ENCODE measurements at places on chromosomes 12 and 14.
A peak's percentile ranks its signal among the peaks of the same experiment; 100 is the strongest.

DNA sequence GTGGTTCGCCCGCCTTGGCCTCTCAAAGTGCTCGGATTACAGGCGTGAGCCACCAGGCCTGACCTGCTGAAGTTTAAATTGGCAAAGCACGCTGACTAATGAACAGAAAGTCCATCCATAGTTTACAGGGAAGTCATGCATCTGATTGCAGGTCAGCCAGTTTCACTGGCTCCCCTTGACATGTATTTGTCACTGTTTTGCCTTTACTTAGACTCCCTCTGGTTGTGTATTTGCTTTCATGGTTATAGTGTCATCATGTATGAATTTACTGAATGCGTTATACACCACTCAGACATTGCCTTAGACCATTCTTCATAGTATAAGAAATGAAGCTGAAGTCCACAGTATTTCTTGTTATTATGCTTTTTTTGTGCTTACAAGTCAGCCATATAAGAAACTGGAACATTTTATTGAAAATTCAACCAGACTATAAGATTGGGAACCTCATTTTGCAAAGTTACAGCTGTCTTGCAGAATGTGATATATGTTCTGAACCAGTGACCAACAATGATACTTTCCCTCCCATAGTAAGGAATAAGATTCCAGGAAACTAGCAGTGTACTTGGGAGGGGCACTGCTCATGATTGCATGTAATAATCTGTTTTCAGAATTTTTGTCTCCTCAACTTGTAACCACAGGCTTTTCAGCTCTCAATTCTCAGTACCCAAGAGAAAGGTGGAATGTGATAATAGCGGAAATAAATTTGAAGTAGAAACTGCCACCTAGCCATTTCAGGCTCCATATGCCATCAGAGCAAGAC, 51.9 kb upstream of the ATF7IP start:
- DNase-seq = no peak

DNA sequence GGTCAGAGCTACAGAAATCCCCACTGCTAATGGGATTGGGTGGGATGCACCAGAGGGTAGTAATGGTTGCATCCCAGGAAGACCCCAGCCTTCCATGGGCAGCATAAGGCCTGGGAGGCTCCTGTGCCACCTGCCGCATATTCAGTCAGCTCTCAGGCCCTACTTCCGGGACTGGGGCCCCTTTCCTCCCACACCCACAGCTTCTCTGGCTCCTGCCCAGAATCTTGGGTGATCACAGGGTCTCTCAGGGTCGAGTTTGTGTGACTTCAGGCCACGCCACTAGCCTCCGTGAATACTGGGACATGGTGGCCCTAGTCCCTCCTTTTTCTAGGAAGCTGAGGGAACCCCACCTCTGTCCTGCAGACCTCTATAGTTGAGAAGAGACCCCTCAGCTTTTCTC, 66.8 kb upstream of the RIN3 start:
- DNase-seq = peak; percentile 5

GRCh38 chr14:100830681-100831080, 4.8 kb downstream of the MEG3 start:
- no peak for DNase-seq

DNA sequence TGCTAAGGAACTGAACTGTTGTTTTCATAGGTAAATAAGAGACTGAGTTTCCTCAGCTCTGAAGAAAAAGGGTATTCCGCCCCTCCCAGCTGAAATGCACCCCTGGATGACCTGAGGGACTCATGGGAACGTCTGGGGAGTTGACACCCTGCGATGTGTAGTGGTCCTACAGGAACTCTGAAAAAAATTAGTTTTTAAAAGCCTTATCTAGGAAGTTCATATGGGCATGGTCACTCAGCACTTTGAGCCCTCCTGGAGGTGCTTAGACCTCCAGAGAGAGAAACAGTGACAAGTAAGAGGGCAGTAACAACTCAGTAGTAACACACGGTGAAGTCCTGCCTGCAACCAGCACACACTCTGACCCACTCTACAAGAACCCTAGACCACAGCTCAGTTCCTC, 91.2 kb upstream of the CNOT2 start:
- no peak for DNase-seq

- no peak for DNase-seq
Observed at GRCh38 chr12:69886109-69886508, 61.1 kb downstream of the MYRFL start.

DNA sequence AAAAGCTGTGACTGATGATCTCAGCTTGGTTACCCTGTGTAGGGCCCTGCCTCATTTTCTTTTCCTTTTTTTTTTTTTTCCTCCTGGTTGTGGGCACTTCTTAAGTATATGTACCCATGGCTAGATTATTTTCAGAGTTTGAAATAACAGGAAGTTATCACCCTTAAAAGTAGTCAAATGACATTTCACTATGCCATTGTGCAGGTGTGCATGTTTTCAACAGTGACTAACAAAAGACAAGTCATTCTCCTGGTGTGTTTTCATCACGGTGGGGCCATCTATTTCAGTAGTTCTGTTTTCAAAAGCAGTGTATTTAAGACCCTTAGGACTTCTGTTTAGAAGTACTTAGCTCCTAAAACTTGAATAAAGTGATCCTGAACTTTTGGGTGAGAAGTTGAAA, 15.0 kb downstream of the GABARAPL1 start:
- DNase-seq = no peak

GRCh38 chr14:104937694-104938365, 13.2 kb downstream of the PLD4 start:
- DNase-seq = no peak

- DNase-seq = no peak
Observed at GRCh38 chr12:25208554-25208953, 13.5 kb downstream of the ETFRF1 start.

- DNase-seq = no peak
Observed at GRCh38 chr12:65960820-65961189, 136.5 kb downstream of the HMGA2 start.

DNA sequence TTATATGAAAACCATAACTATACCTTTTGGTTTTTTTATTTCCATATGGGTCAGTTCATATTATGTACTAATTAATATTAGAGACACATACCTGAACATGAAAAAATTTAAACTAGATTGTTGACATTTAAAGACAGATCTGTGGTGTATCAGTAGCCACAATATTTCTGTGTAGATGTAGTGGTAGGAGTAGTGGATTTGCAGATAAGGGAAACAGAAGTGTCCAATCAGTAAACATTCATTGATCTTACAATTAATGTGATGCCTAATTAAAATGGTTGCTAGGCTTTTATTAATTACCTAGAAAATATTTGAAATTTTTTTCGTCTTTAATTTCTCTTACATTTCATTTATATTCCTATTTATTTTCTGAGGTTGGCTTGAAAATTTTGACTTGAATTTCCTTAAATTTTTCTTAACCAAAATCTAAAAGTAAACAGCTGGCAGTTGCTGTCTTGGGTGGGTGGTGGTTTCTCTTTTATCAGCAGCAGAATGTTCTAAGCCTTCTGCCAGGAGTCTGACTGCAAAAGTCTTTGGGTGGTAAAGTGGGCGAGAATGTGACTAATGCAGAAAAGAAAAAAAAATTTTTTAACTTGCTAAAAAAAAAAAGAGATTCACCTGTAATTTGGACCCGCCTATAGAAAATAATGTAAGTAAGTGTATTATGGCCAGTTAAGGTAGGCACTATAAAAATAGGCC, 2.4 kb downstream of the FGFR1OP2 start:
- no peak for DNase-seq

DNA sequence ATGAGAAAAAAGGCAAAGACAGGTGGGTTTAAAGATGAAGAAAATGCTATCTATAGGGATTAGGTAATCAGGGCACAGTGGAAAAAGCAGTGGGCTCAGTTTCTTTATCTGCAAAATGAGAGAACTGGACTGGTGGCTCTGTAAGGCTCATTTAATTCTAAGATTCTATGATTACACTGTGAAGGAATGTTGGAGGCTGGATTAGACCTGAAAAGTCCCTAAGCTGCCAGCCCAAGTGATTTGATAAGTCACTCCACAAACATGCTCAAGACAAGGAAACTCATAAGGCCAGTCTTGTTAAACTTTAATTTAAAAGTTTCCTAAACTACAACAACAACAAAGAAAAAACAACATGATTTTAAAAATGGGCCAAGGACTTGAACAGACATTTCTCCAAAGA, 75.1 kb downstream of the DCAF5 start:
- no peak for DNase-seq
